Activated CD4-positive, alpha-beta T cell treated with anti-CD3 and anti-CD28 coated beads for 1 hour (primary cell): ENCODE measurements at places on chromosomes 12 and 14.
A peak's percentile ranks its signal among the peaks of the same experiment; 100 is the strongest.

- no peak for DNase-seq
Measured at GRCh38 chr14:91493169-91493568, 16.9 kb downstream of the PPP4R3A start.

GRCh38 chr14:100287202-100287997 lies 18.8 kb downstream of the SLC25A29 start:
- no peak for DNase-seq

- peak; percentile 28 for DNase-seq
Measured at GRCh38 chr14:70027785-70028428, 148.7 kb downstream of the SMOC1 start.

- DNase-seq, result no peak
Measured at GRCh38 chr14:106585692-106586091, 1059.3 kb downstream of the TMEM121 start.
